ENCODE measurements at places on chromosomes 12 and 14.
A peak's percentile ranks its signal among the peaks of the same experiment; 100 is the strongest.

DNA sequence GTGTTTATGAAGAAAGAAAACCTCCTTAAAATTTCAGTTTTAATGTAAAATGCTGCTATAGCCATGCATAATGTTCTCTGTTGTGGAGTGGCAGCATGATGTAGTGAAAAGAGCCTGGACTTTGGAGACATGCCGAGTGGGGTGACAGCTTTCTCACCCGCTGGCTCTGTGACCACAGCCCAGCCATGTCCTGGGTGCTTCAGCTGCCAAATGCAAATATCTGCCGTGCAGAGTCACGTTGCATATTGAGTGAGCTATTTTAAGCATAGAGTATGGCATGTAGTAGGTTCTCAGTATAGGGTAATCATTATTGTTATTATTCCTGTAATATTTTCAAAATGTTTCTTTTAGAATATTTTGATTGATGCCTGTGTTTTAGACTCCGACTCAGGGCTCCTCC, 15.5 kb upstream of the TCTN2 start:
- peak; percentile 21 for DNase-seq

GRCh38 chr12:131615326-131616042, 95.4 kb upstream of the SFSWAP start:
- DNase-seq: no peak

DNA sequence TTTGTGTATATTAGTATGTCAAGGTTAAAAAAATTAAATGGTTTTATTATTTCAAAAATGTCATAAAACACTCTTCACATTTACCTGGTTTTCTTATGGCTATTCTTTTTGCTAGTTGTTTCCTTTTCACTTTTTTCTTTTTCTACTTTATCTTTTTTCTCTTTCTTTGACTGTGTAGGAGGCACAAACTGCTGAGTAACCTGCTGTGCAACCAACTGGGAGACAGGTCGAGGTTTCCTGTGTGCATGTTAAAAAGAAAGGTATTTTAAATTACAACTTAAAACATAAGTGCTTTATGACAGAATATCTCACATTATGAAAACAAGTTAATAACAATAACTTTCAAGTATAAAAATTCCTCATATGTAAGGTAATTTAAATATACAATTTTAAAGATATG, 16.9 kb upstream of the GXYLT1 start:
- no peak for DNase-seq

DNA sequence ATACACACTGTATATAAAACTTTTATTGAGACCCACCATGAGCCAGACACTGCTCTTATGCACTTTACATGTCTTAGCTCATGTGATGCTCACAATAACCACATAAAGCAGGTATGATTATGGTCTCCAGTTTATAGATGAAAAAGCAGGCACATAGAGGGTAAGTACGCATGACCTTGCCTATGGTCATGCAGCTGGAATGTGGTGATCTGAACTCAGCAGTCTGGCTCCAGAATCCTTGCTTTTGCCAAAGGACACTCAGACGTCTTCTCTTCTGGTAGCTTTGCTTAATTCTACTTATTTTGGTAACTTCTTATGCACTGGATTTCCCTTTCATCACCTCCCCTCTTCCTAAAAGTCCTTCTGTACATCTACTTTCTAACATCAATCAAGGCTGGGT, 103.3 kb upstream of the CRY1 start:
- no peak for DNase-seq

GRCh38 chr14:27886256-27886655, 880.3 kb upstream of the FOXG1 start:
- DNase-seq: no peak

DNA sequence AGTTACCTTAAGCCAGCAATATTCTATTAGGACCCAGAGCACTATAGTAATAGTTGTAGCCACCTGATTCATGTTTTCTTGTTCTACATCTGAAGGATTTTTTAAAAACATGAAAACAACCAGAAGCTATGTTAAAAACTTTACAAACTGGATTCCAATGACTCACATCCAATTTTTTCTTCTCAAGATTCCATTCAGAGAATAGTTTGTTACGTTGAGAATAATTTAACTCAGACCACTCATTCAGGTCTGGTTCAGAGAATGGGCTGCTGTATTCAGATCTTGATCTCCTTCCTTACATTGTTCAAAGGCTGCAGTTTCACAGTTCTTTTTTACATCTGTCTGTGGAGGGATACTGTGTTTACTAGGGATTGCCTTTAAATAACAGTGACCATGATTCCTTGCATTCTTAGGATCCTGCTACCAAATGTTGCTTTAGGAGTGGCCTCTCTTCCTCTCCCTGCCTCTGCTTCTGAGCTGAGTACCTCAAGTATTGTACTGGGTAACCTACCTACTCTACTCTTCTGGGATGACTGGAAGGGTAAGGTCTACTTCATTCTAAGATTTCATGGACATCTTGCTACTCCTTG, 448.0 kb upstream of the FBXO33 start:
- DNase-seq: no peak

All from GM12864 (cell line).